ENCODE measurements at places on chromosomes 5 and 9. TPM values are rescaled to one million over a fixed set of nuclear protein-coding genes. Genes with fewer than 3 reads are reported as not detected.

- H3K4me1 ChIP-seq: no peaks in the 10 kb centered on the region
- no peak for DNase-seq
- no peak overlapping the region for H3K27ac ChIP-seq
- H3K36me3 ChIP-seq: no peaks in the 10 kb centered on the region
Observed at GRCh38 chr9:107351382-107352045, 68.4 kb downstream of the RAD23B start.

GRCh38 chr5:144458216-144458615, 287.5 kb downstream of the KCTD16 start:
- H3K27ac ChIP-seq: no peak overlapping the region
- H3K36me3 ChIP-seq: no peaks in the 10 kb centered on the region
- H3K27me3 ChIP-seq: no peaks in the 10 kb centered on the region
- H3K4me1 ChIP-seq: no peaks in the 10 kb centered on the region
- no peak overlapping the region for H3K4me3 ChIP-seq
- DNase-seq: no peak

DNA sequence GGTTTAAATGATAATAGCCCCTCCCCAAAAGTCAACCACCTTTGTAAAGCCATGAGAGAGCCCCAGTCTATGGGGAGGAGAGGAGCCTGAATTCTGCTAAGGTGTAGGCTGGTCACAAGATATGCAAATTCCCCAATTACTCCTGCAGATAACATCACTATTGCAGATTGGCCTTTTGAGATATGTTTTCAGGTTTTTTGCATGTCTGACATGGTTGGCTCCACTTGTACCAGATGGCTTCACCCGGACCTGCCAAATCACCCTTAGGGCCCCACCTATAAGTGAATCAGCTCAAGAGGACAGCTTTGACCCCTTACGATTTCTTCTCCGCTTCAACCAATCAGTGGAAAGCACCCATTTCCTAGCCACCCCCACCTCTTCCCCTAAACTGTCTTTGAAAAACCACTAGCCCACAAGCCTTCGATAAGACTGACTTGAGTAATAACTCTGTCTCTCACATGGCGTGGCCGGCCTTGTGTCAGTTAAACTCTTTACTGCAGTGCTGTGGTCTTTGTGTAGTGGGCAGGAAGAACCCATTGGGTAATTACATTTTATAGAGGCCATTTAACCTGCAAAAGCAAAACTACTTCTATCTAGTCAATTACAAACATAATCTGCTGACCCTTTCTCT, 69.7 kb downstream of the PRLR start:
- H3K4me1 ChIP-seq: no peaks in the 10 kb centered on the region
- no peak overlapping the region for H3K4me3 ChIP-seq
- H3K27ac ChIP-seq: no peak overlapping the region
- H3K27me3 ChIP-seq: no peaks in the 10 kb centered on the region

Gene IL7R
- 2.3 TPM for total RNA-seq

Gene SPAG8
- 1.6 TPM for total RNA-seq

DNA sequence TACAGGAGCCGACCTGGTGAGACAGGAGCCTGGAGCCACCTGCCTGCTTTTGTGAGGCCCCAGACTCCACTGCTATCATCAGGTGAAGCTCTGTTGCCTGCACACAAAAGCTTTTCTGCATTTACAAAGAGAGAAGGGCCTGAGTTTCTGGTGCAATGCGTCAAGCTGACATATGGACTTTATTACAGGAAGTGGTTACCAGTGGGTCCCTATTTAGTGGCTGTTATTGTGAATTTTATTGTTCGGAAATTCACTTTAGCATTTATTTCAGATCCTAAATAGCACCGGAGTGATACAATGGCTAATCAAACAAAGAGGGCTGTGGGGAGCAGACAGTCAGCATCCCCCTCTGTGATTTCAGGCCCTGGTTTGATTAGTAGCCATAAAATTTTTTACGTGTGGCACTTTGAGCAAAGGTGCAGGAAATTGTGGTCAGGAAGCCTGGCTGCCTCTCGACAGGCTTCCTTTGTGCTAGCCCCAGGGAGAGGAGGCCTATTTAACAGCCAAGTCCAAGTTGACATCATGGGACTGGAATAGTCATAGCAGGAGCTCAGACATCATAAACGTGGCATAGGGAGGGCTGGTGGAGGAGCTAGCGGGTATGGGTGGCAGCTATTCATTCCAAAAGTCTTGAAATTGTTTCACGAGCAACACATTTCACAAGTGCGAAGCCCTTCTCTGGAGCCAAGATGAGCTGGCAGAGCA, 8.4 kb downstream of the TGFBI start:
- peaks cover 33% of the 10 kb centered on the region for H3K4me1 ChIP-seq
- peak overlapping the region; percentile 81 for H3K4me3 ChIP-seq
- peak overlapping the region; percentile 94 for H3K27ac ChIP-seq
- peaks cover 4% of the 10 kb centered on the region for H3K27me3 ChIP-seq

DNA sequence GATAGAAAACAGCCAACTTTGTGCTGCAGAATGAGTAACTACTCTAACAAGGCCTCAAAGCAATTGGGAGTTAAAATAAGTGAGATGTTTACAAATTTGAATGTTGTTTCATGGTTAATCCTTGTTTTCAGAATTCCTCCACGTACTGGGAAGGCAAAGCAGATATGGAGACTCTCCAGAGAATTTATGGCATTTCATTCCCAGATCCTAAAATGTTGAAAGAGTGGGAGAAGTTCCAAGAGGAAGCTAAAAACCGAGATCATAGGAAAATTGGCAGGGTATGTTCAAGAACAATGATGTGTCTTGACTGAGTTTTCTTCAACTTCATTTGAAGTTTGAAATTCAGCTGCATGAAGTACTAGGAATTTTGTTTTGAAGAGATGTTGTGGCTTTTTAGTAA, 16.4 kb downstream of the TARS1 start:
- H3K27ac ChIP-seq: no peak overlapping the region
- peaks cover 39% of the 10 kb centered on the region for H3K36me3 ChIP-seq
- H3K4me3 ChIP-seq: no peak overlapping the region

Gene SGCD
- total RNA-seq: 0.20 TPM

Gene SPACA9
- total RNA-seq: 0.71 TPM

DNA sequence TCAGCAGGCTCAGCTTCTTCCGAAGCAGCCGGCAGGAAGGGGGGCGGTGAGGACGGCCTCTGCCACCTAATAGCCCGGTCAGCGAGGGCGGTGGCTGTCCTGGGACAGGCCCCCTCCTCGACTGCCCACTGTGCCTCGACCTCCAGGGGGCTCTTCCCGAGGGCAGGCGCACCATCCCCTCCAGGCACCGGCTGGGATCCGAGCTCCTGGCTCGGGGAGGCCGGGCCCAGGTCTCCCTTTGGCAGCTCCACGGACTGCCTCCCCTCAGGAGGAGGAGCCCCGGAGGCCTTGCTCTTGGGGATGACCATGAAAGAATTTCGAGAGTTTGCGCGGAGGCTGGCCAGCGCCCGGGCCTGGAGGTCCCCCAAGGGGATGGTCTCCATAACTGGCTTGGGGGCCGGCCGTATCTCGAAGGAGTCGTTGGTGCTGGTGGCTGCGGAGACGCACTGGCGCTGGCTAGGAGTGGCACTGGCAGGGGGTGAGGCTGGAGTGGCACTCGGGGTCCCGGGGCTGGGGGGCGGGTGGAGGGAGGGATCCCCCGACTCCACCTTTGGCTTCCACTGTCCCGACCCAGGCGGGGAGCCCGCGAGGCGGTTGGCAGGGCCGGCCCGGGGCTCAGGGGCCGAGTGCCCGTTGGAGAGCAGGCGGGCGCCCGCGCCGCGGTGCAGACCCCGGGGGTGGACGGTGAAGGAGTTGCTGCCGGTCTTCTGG, 975 bp downstream of the TPRN start:
- H3K4me3 ChIP-seq: peak overlapping the region; percentile 71
- no peaks in the 10 kb centered on the region for H3K36me3 ChIP-seq
- no peaks in the 10 kb centered on the region for H3K27me3 ChIP-seq

DNA sequence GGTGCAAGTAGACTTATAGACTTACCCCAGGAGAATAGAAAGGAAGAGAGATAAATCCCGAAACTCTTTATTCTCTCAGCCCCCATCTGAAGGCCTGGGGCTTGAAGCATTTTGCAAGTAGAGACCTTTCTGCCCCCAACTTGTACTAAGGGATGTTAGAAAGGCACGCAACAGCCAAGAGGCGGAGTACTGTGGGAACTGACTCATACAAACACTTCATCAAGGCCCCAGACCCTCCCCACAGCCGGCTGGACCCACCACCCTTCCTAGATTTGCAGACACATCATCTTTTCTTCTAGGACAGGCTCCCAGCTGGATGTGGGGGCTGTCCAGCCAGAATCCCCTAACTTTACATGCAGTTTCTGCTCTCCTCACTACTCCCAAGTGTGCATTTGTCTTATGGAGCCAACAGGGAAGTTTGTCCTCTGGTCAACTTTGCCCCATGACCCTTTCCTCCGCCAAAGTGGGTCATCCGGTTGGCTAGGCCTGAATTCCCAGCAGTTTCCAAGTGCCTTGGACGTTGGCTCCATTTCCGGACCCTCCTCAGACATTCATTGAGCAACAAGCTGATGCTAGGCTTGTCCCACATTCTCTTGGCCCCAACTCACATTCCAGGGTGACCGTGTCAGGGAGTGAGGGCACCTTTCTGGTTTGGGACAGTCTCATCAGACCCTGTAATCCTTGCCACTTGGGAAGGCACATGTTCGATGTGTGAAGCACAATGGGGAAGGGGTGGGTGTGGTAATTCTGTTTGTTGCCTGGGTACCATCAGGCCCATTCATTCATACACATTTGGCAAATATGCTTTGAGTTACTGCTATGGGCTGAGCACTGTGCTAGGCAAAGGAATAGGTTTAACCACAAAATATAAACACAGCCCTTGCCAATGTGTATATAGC, 64.6 kb downstream of the ABLIM3 start:
- H3K27ac ChIP-seq: no peak overlapping the region
- no peak overlapping the region for H3K4me3 ChIP-seq
- no peaks in the 10 kb centered on the region for H3K36me3 ChIP-seq
- H3K4me1 ChIP-seq: no peaks in the 10 kb centered on the region
- no peak for DNase-seq

DNA sequence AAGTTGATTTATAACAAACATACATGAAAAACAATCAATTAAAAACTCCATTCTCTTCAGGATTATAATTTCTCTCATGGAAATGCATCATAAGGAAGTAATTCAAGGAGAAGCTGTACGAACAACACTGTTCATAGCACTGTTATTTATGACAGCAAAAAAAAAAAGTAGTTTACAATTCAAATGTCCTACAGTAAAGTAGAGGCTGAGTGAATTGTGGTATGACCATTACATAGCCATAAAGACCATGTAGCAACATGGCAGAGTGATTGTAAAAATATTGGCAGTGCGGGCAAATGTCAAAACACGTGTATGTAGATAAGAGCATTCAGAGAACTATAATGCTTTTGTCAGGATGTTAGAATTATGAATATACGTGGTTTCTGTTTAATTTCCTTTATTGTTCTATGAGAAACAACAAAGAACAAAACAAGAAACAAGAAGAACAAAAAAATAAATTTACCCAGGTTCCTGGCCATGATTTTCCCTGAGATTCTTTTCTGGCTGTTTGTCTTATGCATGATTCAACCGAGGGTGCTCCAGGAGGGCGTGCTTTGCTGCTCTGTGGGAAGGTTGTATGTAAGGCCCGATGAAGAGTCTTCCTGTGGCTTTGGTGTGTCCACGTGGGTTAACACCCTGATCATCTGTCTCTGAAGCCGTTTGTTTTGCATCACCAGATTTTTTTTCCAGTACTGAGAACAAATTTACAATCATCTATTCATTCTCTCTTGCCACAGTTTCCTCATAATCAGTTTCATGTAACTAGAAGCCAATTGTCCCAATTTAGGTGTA, 28.8 kb downstream of the GCNT4 start:
- H3K36me3 ChIP-seq: no peaks in the 10 kb centered on the region
- H3K27me3 ChIP-seq: peaks cover 10% of the 10 kb centered on the region
- H3K4me1 ChIP-seq: peaks cover 16% of the 10 kb centered on the region
- H3K27ac ChIP-seq: peak overlapping the region; percentile 3
- DNase-seq: peak; percentile 64

- no peak for DNase-seq
- H3K4me1 ChIP-seq: no peaks in the 10 kb centered on the region
- no peak overlapping the region for H3K4me3 ChIP-seq
- peaks cover 9% of the 10 kb centered on the region for H3K27me3 ChIP-seq
- H3K27ac ChIP-seq: no peak overlapping the region
Observed at GRCh38 chr5:42621242-42621641, 135.4 kb upstream of the CCDC152 start.

- peaks cover 24% of the 10 kb centered on the region for H3K27me3 ChIP-seq
- no peaks in the 10 kb centered on the region for H3K36me3 ChIP-seq
- peaks cover 3% of the 10 kb centered on the region for H3K4me1 ChIP-seq
- no peak for DNase-seq
Observed at GRCh38 chr5:56561-57290, 35.2 kb upstream of the PLEKHG4B start.
